ENCODE measurements at places on chromosomes 3 and 15. TPM values are rescaled to one million over a fixed set of nuclear protein-coding genes. Genes with fewer than 3 reads are reported as not detected.

PROS1 gene
- total RNA-seq = 13.9 TPM

CCDC191 gene
- total RNA-seq = 1.7 TPM

P3H2 gene
- 24.9 TPM for total RNA-seq

SEMA3B gene
- total RNA-seq = 9.7 TPM

CACNA2D2 gene
- 0.42 TPM for total RNA-seq

RTP3 gene
- not detected for total RNA-seq

All from A549 treated with GW870086 at 1 μM for 4 hours (cell line).